ENCODE measurements at places on chromosomes 1 and 21.
A peak's percentile ranks its signal among the peaks of the same experiment; 100 is the strongest.

DNA sequence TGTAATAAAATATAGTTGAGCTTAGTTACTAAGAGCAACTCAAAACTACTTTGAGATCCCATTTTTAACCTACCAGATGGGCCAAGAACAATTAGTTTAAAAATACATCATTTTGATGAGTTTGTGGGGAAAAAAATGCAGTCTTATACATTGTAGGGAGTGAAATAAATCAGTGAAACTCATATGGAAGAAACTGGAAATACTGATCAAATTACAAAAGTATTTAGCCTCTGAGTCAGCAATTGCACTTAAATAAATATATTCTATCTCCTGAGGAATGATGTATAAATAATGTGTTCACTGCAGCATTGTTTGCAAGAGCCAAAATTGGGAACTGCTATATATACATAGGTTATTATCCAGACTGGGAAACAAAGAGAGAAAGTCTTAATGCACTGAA is 4.6 kb upstream of the SMCP start:
- DNase-seq, result no peak
- H3K4me1 ChIP-seq, result no peaks in the 10 kb centered on the region
- H3K27me3 ChIP-seq, result no peaks in the 10 kb centered on the region
- H3K27ac ChIP-seq, result no peak overlapping the region
- no peak overlapping the region for H3K4me3 ChIP-seq
- no peaks in the 10 kb centered on the region for H3K36me3 ChIP-seq

DNA sequence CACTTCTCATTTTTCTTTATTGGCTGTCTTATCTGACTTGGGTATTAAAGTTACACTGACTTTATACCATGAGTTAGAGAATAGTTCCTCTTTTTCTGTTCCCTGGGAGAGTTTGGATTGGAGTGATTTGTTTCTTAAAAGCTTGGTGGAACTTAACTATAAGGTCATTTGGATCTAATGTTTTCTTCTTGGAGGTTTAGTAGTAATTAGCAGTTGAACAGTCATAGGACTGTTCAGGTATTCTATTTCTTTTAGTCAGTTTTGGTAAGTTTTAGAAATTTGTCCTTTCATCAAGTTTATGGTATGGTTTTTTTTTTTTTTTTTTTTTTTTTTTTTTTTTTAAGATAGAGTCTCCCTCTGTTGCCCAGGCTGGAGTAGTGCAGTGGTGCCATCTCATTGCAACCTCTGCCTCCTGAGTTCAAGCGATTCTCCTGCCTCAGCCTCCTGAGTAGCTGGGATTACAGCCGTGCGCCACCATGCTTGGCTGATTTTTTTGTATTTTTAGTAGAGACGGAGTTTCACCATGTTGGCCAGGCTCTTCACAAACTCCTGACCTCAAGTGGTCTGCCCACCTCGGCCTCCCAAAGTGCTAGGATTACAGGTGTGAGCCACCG is 6.3 kb downstream of the TTC3 start:
- H3K4me1 ChIP-seq, result peaks cover 5% of the 10 kb centered on the region
- no peak overlapping the region for H3K4me3 ChIP-seq
- no peak for DNase-seq

DNA sequence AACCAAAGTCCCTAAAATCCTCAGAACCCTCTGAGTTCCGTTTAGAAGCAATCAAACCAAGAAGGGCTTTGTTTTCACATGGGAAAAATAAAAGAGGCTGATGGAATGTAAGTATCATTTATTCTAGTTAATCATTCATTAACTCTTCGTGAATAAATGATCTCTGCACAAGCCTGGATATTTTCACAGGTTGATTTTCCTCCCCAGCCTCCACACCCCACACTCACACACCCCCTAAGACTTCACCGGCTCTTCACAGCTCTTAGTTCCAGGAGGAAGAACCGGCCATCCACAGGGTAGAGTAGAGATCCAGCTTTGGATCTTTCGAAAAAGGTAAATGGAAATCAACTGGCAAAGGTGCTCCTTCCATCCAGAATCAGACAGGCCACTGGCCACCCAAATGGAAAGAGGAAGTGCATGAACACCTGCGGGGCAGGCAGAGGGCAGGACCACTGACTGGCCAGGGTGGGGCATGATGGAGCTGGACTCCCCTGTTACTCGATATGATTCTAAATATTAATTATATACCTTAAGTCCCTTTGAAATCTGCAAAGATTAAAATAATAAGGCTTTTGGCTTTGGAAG is 10.0 kb downstream of the C1orf198 start:
- no peak overlapping the region for H3K27ac ChIP-seq
- no peaks in the 10 kb centered on the region for H3K36me3 ChIP-seq
- DNase-seq, result no peak

- no peaks in the 10 kb centered on the region for H3K4me1 ChIP-seq
- no peaks in the 10 kb centered on the region for H3K36me3 ChIP-seq
These were observed 174.1 kb downstream of the KCNJ6 start for GRCh38 chr21:37742115-37742514.

DNA sequence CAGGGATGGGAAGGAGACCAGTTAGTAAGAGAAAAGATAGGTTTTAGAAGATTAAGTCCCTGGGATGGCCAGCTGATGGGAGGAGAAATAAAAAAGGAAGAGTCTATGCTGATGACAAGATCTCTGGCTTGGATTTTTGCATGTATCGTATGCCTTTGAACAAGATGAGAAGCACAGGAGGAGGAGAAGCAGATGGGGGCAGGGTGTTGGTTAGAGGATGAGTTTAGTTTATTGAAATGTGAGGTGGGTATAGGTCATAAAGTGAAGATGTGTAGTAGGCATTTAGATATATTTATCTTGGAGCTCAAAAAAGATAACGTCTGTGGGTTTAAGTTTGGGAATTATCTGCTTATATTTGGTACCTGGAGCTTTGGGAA is 1.4 kb downstream of the TIPRL start:
- no peaks in the 10 kb centered on the region for H3K27me3 ChIP-seq
- H3K27ac ChIP-seq, result peak overlapping the region; percentile 96
- H3K4me3 ChIP-seq, result peak overlapping the region; percentile 90
- peaks cover 10% of the 10 kb centered on the region for H3K4me1 ChIP-seq
- no peak for DNase-seq
- H3K36me3 ChIP-seq, result peaks cover 3% of the 10 kb centered on the region

GRCh38 chr1:22527555-22528296 is 35.6 kb upstream of the EPHA8 start:
- H3K27me3 ChIP-seq, result no peaks in the 10 kb centered on the region
- no peak for DNase-seq
- no peaks in the 10 kb centered on the region for H3K4me1 ChIP-seq
- peaks cover 46% of the 10 kb centered on the region for H3K36me3 ChIP-seq

All from effector memory CD4-positive, alpha-beta T cell (primary cell).